Activated gamma-delta T cell treated with Interleukin-2 at 50 U/mL for 16 hours (primary cell): ENCODE measurements at places on chromosomes 2 and 18.

DNA sequence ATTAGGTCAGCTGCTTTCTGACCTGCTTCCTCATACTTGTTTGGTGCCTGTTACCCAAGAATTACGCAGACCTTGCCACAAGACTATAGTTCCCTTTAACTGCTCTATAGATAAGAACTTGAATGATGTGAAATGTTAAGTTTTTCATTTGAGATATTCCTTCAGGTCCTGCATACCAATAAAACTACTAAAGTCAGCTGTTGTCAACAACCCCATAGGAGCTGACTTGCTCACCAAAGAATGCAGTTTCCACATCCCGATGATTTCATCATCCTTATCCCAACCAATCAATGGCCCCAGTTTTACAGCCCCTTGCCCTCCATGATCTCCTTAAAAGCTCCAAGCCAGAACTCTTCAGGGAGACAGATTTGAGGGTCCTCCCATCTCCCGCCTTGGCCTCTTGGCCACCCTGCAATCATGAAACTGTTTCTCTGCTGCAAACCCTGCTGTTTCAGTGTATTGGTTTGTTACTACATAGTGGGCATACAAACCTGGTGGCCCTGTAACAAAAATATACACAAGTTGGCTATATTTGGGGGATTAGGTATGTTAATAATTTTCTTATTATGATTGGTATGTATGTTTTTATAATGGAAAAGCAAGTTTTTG is 396.3 kb upstream of the CHST9 start:
- no peak for DNase-seq

- DNase-seq: no peak
These were observed 510 bp downstream of the RNF149 start for GRCh38 chr2:101307950-101308431.

DNA sequence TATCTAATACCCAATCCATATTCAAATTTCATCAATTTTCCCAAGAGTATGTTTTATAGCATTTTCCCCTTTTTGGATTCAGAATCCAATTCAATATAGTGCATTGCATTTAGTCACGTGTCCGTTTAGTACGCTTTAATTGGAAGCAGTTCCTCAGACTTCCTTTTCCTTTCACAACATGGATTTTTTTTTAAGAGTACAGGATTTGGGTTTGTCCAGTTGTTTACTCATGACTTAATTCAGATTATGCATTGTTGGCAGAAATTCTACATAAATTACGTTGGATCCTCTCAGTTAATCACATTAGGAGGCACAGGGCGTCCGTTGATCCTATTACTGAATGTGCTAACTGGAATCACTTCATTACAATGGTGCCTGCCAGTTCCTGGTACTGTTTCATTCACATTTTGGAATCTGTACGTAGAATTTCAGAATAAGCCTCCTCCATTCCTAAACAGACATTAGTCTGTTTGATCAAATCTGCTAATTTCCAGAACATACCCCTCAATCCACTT is 70.0 kb upstream of the ATIC start:
- no peak for DNase-seq

- DNase-seq: no peak
These were observed 45.6 kb upstream of the GALNT3 start for GRCh38 chr2:165839610-165840009.

DNA sequence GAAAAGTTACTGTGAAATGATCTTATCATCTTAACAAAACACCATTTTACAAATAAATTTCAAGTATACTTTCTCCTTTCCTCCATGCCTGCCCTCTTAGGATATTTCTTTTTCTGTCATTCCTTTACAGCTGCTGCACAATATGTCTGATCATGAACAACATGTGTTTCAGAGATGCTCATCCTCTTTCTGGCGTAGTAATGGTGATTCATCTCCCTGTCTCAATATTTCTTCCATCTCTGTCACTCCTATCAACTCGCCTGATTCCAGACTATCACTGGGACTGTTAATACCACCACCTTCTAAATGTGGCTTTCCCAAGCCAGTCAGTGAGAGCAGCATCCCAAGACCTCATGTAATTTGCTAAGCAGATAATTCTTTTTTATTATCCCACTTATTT is 290.5 kb downstream of the GULP1 start:
- DNase-seq: no peak

GRCh38 chr2:224532931-224533330 is 52.2 kb downstream of the CUL3 start:
- no peak for DNase-seq

GRCh38 chr2:79909521-79909920 is 395.0 kb downstream of the LRRTM1 start:
- DNase-seq: no peak

DNA sequence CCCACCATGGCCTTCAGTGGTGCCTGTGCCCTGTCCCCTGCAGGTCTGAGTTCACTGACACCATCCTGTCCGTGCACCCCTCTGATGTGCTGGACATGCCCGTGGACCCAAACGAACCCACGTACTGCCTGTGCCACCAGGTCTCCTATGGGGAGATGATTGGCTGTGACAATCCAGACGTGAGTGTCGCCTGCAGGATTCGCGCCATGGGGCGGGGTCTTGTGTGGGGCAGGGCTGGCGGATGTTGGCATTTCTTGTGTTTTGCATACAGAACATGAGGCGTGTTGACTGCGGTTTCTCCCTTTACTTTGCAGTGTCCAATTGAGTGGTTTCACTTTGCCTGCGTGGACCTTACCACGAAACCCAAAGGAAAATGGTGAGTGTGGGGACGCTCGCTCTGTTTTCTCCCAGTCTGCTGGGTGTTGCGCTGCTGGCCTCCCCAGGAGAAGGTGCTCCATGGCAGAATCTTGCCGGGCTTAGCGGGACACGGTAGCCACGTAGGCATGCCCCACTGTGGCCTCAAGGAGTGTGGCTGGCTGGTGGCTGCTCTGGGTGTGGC is 11.5 kb upstream of the D2HGDH start:
- DNase-seq: no peak

DNA sequence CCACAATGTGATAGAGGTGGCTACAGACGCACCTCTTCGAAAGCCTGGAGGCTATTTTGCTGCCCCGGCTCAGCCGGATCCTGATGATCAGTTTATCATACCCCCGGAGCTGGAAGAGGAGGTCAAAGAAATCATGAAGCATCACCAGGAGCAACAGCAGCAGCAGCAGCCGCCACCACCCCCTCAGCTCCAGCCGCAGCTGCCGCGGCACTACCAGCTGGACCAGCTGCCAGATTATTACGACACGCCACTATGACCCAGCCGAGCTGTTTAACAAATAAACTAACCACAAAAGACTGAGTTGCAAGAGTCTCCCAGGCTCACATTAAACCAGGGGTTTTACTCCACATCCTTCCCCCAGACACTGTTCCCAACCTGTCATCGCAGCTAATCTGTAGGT is 263.8 kb downstream of the PHLPP1 start:
- DNase-seq: no peak

- no peak for DNase-seq
These were observed 260.1 kb downstream of the CYRIA start for GRCh38 chr2:16405551-16405950.

- no peak for DNase-seq
These were observed 499.6 kb upstream of the RAB6C start for GRCh38 chr2:129479892-129480291.

- DNase-seq: no peak
These were observed 23.3 kb downstream of the SCG2 start for GRCh38 chr2:223578846-223579245.

GRCh38 chr2:200845669-200846325 is 18.7 kb downstream of the CLK1 start:
- DNase-seq: no peak

GRCh38 chr18:77529492-77530176 is 280.0 kb downstream of the GALR1 start:
- DNase-seq: no peak

- no peak for DNase-seq
These were observed 375.7 kb downstream of the EIPR1 start for GRCh38 chr2:3001615-3002560.

GRCh38 chr2:228767196-228767595 is 503.9 kb downstream of the PID1 start:
- no peak for DNase-seq
